ENCODE measurements at places on chromosomes 5 and 9. TPM values are rescaled to one million over a fixed set of nuclear protein-coding genes. Genes with fewer than 3 reads are reported as not detected.

ANKRD20A1 gene
- 0.41 TPM for total RNA-seq

TMEM232 gene
- total RNA-seq = 2.8 TPM

PCDHGC3 gene
- 67.7 TPM for total RNA-seq

PCA3 gene
- not detected for total RNA-seq

TPPP gene
- 1.6 TPM for total RNA-seq

SLC46A2 gene
- not detected for total RNA-seq

PCDHB10 gene
- total RNA-seq = 3.3 TPM

DNA sequence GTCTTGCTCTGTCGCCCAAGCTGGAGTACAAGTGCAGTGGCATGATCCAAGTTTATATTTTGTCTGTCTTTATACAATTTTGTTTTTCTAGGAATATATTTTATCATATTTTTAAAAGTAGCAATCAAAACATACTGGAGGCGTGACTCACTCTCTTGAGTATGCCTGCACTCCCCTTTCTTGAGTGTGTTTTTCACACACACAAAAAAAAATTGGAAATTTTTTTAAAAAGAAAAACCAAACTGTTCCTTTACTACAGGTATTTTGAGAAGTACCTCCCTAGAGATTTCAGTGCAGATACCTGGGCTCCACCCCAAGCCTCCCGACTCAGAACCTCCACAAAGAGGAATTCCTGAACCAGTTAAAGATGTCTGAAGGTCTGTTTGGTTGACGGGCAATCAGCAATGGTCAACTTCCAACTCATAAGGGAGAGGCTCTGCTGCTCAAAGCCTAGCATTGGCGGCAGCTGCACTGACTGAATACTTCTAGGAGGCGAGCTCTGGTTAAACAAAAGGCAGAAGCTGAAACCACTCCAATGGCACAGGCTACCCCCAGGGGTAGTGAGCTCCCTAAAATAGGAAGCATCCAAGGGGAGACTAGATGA is 27.4 kb downstream of the PDE6A start:
- no peak for DNase-seq
- H3K27me3 ChIP-seq = no peaks in the 10 kb centered on the region
- no peak overlapping the region for H3K4me3 ChIP-seq
- H3K4me1 ChIP-seq = peaks cover 6% of the 10 kb centered on the region
- no peaks in the 10 kb centered on the region for H3K36me3 ChIP-seq
- no peak overlapping the region for H3K27ac ChIP-seq

- H3K4me1 ChIP-seq = no peaks in the 10 kb centered on the region
- no peak for DNase-seq
- H3K36me3 ChIP-seq = no peaks in the 10 kb centered on the region
- no peak overlapping the region for H3K4me3 ChIP-seq
- H3K27ac ChIP-seq = no peak overlapping the region
Measured at GRCh38 chr5:147712019-147712418, 70.5 kb downstream of the JAKMIP2 start.

DNA sequence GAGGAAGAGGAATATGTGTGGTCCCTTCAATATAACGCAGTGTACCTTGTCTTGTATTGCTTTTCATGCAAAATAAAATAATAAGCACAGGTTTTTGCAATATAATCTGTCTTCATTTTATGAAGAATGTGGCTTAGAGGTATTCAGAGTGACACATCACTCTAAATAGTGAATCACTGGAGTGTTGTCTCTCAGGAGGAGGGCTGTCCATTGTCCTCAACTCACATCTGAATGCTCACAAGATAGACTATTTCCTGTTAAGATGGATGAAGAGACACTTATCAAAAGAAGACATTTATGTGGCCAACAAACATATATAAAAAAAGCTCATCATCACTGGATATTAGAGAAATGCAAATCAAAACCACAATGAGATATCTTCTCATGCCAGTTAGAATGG is 1147.5 kb upstream of the C9orf72 start:
- no peaks in the 10 kb centered on the region for H3K4me1 ChIP-seq
- no peak overlapping the region for H3K4me3 ChIP-seq
- no peaks in the 10 kb centered on the region for H3K27me3 ChIP-seq

- H3K4me3 ChIP-seq = no peak overlapping the region
- H3K36me3 ChIP-seq = no peaks in the 10 kb centered on the region
- no peak for DNase-seq
- no peak overlapping the region for H3K27ac ChIP-seq
- H3K27me3 ChIP-seq = no peaks in the 10 kb centered on the region
Measured at GRCh38 chr5:88732862-88733261, 150.1 kb downstream of the MEF2C start.

GRCh38 chr9:129552064-129552463 is 68.8 kb downstream of the C9orf50 start:
- DNase-seq = no peak
- H3K4me3 ChIP-seq = no peak overlapping the region
- no peak overlapping the region for H3K27ac ChIP-seq
- no peaks in the 10 kb centered on the region for H3K27me3 ChIP-seq
- no peaks in the 10 kb centered on the region for H3K36me3 ChIP-seq

- no peak overlapping the region for H3K4me3 ChIP-seq
- no peak overlapping the region for H3K27ac ChIP-seq
- no peaks in the 10 kb centered on the region for H3K27me3 ChIP-seq
- peak; percentile 71 for DNase-seq
- H3K36me3 ChIP-seq = no peaks in the 10 kb centered on the region
Measured at GRCh38 chr5:38666668-38667498, 110.4 kb upstream of the LIFR start.

DNA sequence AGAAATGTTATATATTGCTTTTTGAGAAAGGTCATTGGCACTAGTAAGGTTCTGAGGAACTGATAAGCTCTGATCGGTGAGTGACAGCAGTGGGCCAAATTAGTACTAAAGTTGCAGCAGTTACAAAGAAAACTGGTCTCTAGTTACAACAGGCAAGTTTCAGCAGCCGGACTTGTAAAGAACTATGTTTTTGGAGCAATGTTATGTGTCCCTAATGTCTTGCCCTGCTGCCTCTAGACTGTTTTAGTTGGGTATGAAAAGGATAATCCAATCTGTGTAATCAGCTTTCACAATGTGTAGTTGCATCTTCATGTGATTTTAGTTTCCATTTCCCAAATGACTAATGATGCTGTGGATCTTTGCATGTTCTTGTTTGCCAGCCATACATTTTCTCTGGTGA is 113.5 kb downstream of the CAMK4 start:
- H3K4me1 ChIP-seq = no peaks in the 10 kb centered on the region
- no peaks in the 10 kb centered on the region for H3K36me3 ChIP-seq
- no peak overlapping the region for H3K27ac ChIP-seq
- DNase-seq = no peak
- H3K27me3 ChIP-seq = peaks cover 3% of the 10 kb centered on the region

DNA sequence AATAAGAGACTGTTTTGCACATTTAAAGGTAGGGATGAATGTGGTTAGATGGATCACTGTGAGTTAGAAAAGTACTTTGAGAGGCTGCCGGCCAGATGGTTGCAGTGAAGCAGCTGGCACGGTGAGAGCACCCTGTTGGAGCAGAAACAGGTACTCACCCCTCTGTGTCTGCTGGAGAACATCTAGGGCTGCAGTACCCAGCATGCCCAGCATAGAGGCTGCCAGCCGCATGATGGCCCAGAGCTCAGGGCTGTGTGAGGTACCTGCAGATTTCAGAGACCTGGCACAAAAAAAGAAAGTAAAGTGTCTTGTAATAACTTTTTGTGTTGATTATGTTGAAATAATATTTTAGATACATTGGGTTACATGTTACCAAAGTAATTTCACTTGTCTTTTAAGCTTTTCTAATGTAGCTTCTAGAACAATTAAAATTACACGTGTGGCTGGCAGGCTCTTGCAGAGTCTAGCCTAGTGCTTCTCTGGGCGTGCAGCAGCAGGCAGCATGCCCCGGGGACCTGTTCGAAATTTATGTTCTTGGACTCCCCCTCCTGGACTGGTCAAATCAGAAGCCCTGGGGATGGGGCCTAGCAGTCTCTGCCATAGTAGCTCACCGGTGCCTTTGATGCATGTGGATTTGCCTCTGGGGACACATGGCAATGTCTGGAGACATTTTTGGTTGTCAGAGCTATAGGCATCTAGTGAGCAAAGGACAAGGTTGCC is 11.1 kb downstream of the WDR5 start:
- no peak overlapping the region for H3K27ac ChIP-seq
- H3K27me3 ChIP-seq = no peaks in the 10 kb centered on the region
- H3K36me3 ChIP-seq = peaks cover 2% of the 10 kb centered on the region
- H3K4me3 ChIP-seq = no peak overlapping the region

DNA sequence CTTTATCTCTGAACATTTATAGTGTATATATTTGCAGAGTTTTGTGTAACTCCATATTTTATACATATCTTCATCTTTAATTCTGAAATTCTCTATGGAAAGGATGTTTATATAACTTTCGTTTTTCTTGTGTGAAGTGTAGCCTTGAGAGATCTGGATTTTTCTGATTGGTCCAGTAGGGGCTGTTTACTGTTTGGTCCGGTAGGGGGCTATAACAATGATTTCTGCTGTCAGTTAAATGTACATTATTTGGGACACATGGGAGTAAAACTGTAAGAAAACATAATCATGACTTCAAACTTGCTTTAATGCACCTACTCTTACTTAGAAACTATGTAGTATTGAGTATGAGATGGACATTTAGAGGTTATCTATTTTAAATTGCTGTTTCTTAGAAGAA is 527.1 kb upstream of the ARRDC3 start:
- no peak overlapping the region for H3K4me3 ChIP-seq
- H3K27me3 ChIP-seq = no peaks in the 10 kb centered on the region
- DNase-seq = no peak
- no peaks in the 10 kb centered on the region for H3K4me1 ChIP-seq
- H3K36me3 ChIP-seq = no peaks in the 10 kb centered on the region

- no peaks in the 10 kb centered on the region for H3K4me1 ChIP-seq
- H3K27me3 ChIP-seq = no peaks in the 10 kb centered on the region
- DNase-seq = no peak
Measured at GRCh38 chr9:117359910-117360309, 54.9 kb downstream of the ASTN2 start.

DNA sequence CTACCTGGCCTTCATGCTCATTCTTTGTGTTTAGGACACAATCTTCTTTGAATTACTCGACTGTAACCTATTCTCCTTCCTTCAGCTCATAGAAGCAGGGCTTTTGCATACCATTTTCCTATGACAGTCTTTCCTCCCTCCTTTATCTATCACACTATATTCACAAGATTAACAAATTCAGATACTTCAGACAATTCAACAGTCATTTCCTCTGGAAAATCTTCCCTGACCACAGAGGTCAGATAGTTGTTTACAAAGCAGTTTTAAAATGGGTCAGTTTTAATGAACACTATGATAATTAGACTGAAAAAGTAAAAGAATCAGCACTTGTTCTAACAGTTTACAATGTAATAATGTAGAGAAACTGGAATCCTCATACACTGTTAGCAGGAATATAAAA is 4.3 kb downstream of the CAAP1 start:
- no peak overlapping the region for H3K4me3 ChIP-seq
- H3K27ac ChIP-seq = no peak overlapping the region
- peaks cover 2% of the 10 kb centered on the region for H3K4me1 ChIP-seq
- DNase-seq = no peak
- no peaks in the 10 kb centered on the region for H3K27me3 ChIP-seq

DNA sequence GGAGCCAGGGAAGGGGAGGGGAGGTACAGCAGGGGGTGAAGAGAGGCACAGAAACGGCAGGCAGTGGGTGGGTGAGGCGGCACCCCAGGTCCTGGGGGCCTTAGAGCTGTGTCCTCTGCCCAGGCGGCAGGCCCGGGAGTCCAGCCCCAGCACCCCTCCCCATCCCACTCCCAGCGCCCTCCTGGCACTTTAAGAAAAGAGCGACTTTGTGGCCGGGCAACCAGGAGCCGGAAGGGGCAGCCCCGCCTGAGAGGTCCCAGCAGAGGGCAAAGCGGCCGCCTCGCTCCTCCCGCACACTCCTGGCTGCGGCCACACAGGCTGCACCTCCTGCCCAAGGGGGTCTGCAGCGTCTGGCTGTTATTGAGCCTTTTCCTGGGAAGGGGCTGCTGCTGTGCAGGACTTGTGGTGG is 42.6 kb downstream of the NACC2 start:
- H3K4me3 ChIP-seq = peak overlapping the region; percentile 6
- H3K27me3 ChIP-seq = no peaks in the 10 kb centered on the region
- no peak overlapping the region for H3K27ac ChIP-seq
- no peaks in the 10 kb centered on the region for H3K36me3 ChIP-seq
- H3K4me1 ChIP-seq = peaks cover 17% of the 10 kb centered on the region

DNA sequence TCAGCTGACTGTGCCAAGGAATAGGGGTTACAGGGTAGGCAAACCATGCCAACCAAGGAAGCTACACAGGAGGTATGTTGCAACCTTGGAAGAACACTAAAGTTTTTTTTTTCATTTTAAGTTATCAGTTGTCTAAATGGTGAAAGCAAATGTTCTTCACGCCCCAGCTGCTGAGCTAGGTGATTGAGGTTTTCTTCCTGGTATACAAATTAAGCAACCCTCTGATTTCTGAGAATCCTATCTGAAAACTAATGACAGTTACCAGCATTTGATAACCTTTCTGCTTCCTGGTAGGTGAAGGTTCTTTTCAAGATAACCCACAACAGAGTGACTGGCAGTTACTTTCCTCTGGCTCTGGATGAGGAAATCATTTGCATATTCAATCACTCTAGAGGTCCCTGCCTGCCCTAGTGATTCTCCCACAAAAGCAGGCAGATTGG is 194.9 kb downstream of the ATP10B start:
- no peak overlapping the region for H3K4me3 ChIP-seq
- H3K4me1 ChIP-seq = no peaks in the 10 kb centered on the region
- no peaks in the 10 kb centered on the region for H3K36me3 ChIP-seq
- no peaks in the 10 kb centered on the region for H3K27me3 ChIP-seq
- no peak for DNase-seq

DNA sequence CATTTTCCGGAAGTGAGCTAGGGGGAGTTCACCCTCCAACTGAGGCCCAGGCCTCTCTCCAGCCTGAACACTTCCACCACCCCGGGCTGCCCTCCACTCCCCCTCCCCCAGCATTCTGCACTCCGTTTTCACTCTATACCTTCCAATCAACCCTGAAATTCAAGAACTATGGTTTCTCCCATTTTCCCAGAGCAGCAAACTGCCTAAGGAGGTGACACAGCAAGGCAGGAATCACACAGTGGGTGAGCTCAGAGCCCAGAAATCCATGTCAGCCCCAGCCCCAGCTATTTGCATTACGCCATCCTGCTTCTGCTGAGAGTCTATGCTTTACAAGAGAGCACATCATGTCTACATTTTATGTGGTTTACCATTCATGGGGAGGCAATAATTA is 11.9 kb downstream of the MSX2 start:
- H3K4me3 ChIP-seq = no peak overlapping the region
- no peaks in the 10 kb centered on the region for H3K4me1 ChIP-seq
- no peak overlapping the region for H3K27ac ChIP-seq

DNA sequence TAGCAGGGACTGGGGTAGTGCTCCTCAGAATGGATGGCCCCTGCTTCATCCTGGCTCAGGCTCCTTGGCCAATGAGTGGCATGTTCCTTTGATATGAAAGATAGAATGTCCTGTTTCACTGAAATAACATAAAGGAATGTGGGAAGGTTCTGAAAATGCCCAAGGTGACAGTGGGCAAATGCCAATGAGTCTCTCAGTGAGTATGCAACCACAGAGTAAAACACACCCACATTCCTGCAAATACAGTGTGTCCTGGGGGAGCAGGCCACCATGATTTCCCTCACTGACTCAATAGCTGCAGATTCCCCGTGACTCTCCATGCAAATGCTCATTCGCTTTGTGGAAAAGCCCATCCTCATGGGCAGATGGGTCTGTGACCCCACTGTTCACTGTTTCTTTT is 36.4 kb downstream of the ZNF366 start:
- no peak for DNase-seq
- H3K4me1 ChIP-seq = no peaks in the 10 kb centered on the region
- no peak overlapping the region for H3K4me3 ChIP-seq
- H3K27me3 ChIP-seq = no peaks in the 10 kb centered on the region
- no peaks in the 10 kb centered on the region for H3K36me3 ChIP-seq
- no peak overlapping the region for H3K27ac ChIP-seq

- no peak for DNase-seq
- no peaks in the 10 kb centered on the region for H3K27me3 ChIP-seq
- H3K36me3 ChIP-seq = no peaks in the 10 kb centered on the region
- H3K4me1 ChIP-seq = no peaks in the 10 kb centered on the region
- no peak overlapping the region for H3K27ac ChIP-seq
- H3K4me3 ChIP-seq = no peak overlapping the region
Measured at GRCh38 chr5:11030671-11031070, 269.6 kb upstream of the DAP start.
